EH (cell line): ENCODE measurements at places on chromosomes 3 and 15.

GRCh38 chr15:91861223-91861622, 7.7 kb downstream of the SLCO3A1 start:
- no peak for DNase-seq

DNA sequence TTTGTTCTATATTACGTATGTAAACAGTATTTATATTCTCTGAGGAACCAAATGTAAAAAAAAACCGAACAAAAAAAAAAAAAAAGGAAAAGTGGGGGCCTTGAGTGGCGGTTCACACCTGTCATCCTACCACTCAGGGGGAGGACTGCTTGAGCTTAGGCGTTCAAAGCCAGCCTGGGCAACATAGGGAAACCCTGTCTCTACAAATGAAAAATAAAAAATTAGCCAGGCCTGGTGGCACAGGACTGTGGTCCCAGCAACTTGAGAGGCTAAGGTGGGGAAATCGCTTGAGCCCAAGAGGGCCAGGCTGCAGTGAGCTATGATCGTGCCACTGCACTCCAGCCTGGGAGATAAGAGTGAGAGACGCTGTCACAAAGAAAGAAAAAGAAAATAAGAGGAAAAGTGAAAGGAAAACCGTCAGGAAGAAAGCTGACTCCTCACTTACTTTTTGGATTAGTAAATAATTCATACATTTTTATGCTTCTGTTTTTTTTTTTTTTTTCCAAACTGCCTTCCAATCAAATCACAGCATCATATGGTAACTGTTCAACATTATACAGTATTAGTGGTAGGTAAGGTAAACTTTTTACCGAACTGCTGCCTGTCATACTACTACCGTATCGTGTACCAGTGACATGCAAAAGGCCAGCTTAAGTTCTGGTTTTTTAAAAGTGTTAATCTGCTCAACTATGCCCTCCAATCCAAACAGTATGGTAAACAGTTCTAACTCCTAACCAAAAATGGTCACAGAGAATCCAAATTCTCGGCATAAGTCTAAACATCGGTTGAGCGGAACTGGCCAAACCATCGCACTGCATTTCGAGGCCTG, 1.2 kb downstream of the PHC3 start:
- peak; percentile 39 for DNase-seq

GRCh38 chr3:176839901-176840300, 357.4 kb downstream of the TBL1XR1 start:
- DNase-seq = no peak

DNA sequence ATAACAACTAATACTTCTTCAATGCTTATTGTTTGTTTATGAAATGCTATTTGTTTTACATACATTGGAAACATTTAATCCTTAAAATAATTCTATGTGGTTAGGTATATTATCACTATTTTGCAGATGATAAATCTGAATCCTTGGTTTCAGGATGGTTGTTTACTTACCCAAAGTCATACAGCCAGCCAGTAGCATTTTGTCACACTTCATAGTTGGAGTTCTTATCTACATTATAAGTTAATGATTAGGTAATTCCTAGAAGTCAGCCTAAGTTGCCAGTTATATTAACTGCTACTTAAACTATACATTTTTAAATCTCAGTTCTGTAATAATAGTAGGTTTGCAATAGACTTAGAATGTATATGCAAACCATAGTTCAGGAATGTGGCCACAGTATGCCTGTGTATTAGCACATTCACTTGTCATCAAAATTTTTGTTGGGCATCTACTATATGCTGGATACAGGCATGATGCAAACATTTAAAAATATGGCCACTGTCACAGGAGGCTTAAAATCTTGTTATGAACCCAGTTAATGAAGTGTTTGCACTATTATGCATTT, 187.9 kb downstream of the UBE2E2 start:
- no peak for DNase-seq

DNA sequence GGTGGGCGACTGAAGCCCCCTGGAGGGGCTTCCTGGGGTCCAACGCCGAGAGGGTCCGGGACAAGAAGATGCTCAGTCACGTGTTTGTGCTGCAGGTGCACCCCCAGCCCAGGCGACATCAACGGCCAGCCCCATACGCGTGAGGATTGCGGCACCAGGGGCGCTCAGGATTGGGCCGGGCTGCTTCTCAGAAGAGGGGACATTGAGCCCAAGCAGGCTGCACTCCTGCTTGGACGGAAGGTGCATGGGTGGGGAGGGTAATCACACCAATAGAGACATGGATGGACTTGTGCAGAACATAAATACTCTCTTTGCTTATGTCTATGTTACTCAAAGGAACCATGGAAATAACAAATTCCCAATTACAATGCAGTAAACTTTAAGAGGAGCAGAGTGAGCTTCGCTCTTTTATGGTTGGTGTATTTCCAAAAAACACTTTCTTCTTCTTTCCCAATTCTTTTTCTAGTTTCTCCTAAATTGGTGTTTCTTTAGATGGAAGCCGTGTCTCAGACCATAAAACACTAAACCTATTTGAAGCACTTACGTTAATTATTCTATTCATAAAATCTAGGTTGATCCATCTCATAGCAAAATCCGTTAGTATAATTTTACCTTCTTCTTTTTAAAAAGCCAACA, 182.7 kb downstream of the GOLGA6L6 start:
- DNase-seq = no peak
